ENCODE measurements at places on chromosomes 12 and 14. TPM values are rescaled to one million over a fixed set of nuclear protein-coding genes. Genes with fewer than 3 reads are reported as not detected.
A peak's percentile ranks its signal among the peaks of the same experiment; 100 is the strongest.

Gene RIMKLB
- total RNA-seq = 23.2 TPM

DNA sequence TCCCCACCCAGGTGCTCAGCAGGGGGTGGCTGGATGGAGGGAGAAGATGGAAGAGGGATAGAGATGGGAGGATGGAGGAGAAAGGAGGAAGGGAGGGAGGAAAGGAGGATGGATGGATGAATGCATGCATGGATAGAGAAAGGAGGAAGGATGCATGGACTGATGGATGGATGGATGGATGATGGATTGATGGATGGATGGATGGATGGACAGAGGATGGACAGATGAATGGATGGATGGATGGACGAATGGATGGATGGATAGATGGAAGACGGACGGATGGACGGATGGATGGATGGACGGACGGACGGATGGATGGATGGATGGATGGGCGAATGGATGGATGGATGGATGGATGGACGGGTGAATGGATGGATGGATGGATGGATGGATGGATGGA lies 64.1 kb downstream of the NCOR2 start:
- no peak for DNase-seq

Gene SLC8A3
- total RNA-seq = not detected

Gene MUCL1
- not detected for total RNA-seq

- peak; percentile 72 for DNase-seq
Observed at GRCh38 chr12:80269803-80270552, 170.6 kb downstream of the OTOGL start.

- peak; percentile 90 for DNase-seq
Observed at GRCh38 chr12:2273288-2273687, 220.5 kb downstream of the CACNA1C start.

GRCh38 chr12:42056130-42056529 lies 88.5 kb downstream of the GXYLT1 start:
- no peak for DNase-seq

Gene THTPA
- 26.8 TPM for total RNA-seq

- DNase-seq = peak; percentile 21
Observed at GRCh38 chr12:117189725-117190209, 503 bp downstream of the FBXO21 start.

DNA sequence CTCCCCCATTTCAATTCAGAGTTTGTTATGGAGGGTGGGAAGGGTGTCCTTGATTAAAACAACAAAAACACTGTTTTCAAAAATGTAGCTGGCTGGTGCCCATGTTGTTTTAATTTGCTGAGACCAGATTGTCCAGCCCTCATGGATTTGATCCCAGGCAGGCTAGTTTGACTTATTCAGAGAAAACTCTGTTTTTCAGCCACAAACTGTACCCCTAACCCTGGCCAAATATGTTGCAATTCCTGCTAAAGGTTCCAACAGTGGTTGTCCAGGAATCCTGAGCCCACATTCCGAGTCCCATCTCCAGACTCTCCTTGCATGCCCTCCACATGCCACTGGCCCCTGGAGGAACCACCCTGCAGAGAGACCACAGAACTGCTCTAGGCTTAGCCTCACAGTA lies 36.0 kb downstream of the MAP1LC3B2 start:
- DNase-seq = peak; percentile 83

Gene GPR162
- 2.6 TPM for total RNA-seq

DNA sequence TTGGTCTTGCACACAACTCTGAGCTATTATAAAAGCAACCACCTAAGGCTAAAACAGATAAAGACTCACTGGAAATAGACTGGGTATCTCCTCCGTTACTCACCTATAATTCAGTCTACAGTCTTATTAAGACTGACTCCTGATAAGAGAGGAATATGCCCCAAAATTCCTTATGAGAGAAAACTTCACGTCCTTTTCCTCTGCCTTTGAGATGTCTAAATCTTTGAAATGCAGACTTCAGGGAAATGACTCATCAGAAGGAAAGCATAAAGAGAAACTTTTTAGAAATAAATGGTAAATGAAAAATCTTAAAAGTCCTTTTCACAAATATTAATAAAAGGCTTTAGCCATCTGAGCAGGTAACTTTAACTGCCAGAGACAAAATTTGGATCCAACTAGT lies 187.5 kb upstream of the RTL1 start:
- no peak for DNase-seq

Measured in fibroblast of the aortic adventitia (primary cell).